ENCODE measurements at places on chromosomes 2 and 18. TPM values are rescaled to one million over a fixed set of nuclear protein-coding genes. Genes with fewer than 3 reads are reported as not detected.

- H3K4me1 ChIP-seq = no peaks in the 10 kb centered on the region
- no peaks in the 10 kb centered on the region for H3K36me3 ChIP-seq
- no peak overlapping the region for H3K27ac ChIP-seq
- no peaks in the 10 kb centered on the region for H3K27me3 ChIP-seq
- DNase-seq = no peak
- no peak overlapping the region for H3K4me3 ChIP-seq
These were observed 166.8 kb upstream of the CHAC2 start for GRCh38 chr2:53600815-53601214.

- no peak overlapping the region for H3K27ac ChIP-seq
- peak; percentile 96 for DNase-seq
- no peaks in the 10 kb centered on the region for H3K36me3 ChIP-seq
- no peaks in the 10 kb centered on the region for H3K4me1 ChIP-seq
These were observed 35.4 kb upstream of the RHOB start for GRCh38 chr2:20411361-20411894.

The FEV gene
- not detected for total RNA-seq

The TBR1 gene
- not detected for total RNA-seq

Measured in aorta (tissue), 5 donors.